ENCODE measurements at places on chromosomes 5 and 9.

GRCh38 chr5:135439231-135440205 lies 7.6 kb downstream of the DCANP1 start:
- no peak for DNase-seq

DNA sequence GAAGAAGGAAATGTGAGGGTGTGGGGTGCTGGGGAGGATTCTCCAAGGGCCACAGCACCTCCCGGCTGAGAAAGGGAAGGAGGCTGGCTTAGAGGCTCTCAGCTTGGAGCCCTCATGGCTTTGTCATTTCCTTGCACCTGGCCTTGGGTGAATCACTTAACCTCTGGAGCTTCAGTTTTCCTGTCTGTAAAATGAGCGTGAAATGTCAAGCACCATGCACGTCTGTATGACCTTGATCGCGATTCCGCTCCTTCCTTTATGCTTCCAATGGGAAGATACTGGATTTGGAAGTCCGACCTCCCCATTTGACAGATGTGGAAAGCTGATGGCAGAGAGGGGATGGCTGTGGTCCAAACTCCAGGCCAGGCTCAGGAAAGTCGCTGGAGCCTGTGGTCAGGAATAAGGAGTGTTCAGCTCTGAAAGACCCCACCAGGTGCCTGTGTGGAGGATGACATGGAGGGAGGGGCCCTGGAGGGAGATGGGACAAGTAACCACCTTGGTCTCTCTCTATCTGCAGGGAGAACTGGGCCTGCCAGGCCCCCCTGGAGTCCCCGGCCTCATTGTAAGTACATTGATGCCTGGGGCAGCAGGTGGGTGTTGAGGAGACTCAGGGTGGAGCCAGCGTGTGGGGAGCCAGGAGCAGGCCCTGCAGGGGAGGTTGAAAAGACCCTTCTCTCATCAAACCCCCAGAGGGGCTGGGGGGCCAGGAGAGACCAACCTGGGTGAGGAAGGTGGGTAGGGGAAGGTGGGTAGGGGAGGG lies 66.5 kb downstream of the COL27A1 start:
- DNase-seq = no peak

DNA sequence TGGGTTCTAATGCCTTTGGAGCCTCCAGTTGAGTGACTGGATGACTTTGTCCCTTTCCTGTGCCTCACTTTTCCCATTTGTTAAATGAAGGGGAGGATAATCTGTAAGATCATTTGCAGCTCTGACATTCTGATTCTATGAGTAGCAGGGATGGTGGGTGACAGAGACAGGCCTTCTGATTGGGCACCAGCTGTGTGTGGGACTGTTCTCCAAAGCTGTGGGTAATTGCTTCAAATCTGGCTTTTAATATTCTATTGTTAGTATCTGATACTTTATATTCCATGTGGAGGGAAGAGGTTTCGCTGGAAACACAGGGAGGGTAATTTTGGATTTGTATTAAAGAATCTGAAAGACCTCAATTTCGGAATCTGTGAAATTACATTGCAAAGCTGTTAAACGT lies 102.7 kb downstream of the FBXO38 start:
- no peak for DNase-seq

DNA sequence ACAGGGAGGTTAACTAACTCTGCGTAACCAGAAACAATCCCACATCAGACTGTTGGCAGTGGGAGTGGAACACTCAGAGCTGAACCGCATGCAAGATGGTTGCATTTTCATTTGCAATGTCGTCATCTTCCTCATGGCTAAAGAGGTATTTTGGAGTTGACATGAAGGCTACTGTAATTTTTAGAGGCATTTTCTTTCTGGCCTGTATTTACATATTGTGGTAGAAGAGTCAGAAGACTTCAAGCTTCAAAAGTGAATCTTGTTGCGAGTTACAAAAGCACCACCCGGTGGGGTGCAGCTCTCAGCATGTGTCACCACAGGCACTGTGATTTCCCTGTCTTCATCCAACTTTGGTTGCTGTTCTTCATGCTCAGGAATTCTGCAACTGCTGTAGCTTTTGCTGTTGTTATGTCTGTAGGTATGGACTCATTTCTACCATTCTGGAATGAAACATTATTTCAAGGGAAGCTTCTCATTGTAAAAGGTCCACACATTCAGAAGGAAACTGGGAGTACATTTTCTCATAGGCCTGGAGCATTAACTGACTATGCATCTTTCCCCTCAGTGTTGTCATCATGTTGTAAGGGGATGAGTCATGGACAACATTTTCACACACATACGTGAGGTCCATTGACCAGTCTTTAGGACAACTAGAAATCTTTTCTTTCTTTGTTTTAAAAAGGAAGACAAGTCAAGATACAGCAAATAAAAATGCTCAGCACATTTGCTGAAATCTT lies 35.4 kb upstream of the GDNF start:
- no peak for DNase-seq

GRCh38 chr5:168316139-168316578 lies 24.7 kb downstream of the WWC1 start:
- no peak for DNase-seq

- no peak for DNase-seq
Measured at GRCh38 chr5:163565492-163565891, 60.1 kb downstream of the MAT2B start.

DNA sequence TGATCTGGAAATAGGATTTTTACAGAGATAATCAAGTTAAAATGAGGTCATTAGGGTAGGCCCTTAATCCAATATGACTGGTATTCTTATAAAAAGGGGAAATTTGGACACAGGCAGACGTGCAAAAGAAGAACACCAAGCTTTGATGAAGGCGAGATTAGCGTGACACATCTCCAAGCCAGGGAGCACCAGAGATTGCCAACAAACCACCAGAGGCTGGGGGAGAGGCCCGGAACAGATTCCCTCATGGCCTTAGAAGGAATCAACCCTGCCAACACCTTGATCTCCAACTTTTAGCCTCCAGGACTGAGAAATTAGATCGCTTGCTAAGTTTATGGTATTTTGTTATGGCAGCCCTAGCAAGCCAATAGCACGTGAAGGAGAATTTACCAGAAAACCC lies 10.8 kb upstream of the ARSI start:
- DNase-seq = no peak

GRCh38 chr5:128632264-128632663 lies 94.2 kb upstream of the FBN2 start:
- DNase-seq = no peak

- DNase-seq = no peak
Measured at GRCh38 chr9:111825468-111826145, 30.9 kb upstream of the SHOC1 start.

DNA sequence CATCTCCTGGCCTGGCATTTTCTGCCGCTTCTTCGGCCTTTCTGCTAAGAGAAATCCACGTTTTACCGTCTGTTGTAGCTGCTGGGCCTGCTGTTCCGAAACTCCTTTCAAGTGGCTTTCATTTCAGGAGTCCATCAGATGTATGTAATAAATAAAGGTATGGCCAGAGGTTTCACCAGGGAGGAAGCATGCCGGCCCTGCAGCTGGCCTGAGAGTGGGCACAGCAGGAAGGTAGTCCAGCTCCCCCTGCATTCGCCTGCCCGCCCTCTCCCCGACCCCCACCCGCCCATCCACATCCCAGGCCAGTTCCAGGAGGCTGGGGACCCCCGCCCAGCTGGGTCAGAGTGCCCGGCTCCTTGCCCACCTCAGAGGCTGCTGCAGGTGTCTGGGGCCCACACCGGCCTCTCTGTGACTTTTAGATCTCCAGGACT lies 46.4 kb upstream of the EXOC3 start:
- no peak for DNase-seq

GRCh38 chr5:7250611-7251010 lies 145.3 kb upstream of the ADCY2 start:
- DNase-seq = no peak

DNA sequence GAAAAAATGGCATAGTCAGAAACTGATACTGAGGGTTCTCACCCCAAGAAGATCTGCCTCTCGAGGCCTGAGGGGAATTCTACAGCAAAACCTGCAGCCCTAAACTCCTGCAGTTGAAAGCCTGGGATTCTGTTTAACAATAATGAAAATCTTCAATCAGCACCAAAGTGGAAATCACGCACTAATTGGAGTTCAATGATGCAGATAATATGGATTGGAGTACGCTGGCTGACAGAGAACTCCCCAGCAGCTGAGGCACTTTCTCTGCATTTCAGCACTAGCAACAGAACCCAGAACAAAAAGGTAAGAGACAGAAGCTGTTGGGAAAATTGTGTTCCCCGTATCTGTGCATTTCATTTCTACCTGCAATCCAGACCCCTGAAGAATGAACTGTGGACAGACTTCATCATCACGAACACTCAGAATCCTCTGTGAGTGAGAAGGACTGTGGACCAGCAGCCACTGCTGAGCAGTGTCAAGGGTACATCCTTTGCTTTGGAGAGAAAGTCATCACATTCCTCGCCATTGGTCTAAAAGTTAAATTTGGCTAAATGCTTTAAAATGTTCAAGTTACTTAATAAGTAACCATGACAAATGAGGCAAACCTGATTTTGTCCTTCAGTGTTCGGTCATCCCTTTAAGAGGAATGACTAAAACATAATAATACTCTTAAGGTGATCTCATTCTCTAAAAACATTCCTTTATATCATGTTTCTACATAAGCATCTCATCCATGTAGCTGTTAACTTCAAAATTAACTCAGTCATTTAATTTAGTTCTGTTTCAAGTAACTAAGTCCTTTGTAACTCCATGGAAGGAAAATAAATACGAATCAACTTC lies 126.1 kb downstream of the GAS1 start:
- DNase-seq = no peak

- DNase-seq = no peak
Measured at GRCh38 chr5:14071433-14071832, 71.7 kb upstream of the TRIO start.

- peak; percentile 27 for DNase-seq
Measured at GRCh38 chr9:96383165-96383942, at the start of gene SLC35D2. Gene SLC35D2 (minus strand): TSS chr9:96383711. CDS start chr9:96383634, 77 bp downstream.

- no peak for DNase-seq
Measured at GRCh38 chr5:73814233-73814846, 188.3 kb downstream of the ARHGEF28 start.

GRCh38 chr5:3365501-3366215 lies 230.0 kb upstream of the IRX1 start:
- no peak for DNase-seq

GRCh38 chr5:74063821-74064220 lies 437.8 kb downstream of the ARHGEF28 start:
- no peak for DNase-seq

GRCh38 chr9:70228611-70229010 lies 30.2 kb upstream of the SMC5 start:
- DNase-seq = no peak

DNA sequence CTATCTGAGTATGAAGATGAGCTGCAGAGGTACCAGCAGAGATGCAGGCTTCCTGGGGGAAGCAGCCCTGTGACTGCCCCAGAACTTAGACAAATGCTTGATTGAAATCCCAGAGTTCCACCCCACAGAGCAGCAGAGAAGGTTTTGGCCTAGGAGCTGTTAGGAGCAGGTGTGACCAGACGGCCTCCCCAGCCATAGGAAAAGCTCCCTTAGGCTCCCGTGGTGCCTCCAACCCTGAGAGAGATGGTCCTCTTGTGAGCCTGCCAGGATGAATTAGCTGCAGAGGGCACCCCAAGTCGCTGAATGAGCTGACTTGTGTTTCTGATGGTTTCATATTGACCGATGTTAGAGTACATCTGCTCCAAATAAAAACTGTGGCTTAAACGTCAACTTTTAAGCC lies 22.1 kb downstream of the NTRK2 start:
- no peak for DNase-seq

DNA sequence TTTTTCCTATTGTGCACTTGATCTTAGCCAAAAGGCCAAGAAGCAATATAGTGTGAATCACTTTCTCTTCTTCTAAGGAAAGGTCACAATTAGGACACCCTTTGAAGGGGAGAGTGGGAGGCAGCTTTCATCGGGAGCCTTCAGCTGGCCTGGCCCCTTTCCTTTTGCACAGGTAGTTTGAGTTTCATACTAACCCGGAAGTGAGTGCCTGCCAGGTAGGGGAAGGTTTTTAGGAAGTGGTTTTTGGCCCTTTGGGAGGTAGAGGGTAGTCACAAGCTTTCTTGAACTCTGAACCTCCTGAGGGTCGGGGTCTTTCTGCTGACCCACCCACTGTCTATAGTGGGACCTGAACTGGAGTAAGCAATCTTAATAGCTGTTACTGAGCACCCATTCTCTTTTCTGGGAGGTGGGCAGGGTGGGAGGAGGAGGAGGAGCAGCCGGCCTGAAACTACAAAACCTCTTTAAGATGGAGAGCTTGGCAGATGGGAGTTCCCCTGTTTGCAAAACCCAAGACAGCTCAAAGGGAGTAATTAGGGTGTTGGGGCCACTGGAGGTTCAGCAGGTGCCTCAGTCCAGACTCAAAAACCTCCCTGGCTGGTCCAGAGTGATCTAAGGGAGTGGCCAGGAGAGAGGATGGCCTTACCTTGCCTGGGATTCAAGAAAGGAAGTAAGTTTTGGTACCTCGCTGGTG lies 6.0 kb downstream of the LARP1 start:
- DNase-seq = peak; percentile 34

DNA sequence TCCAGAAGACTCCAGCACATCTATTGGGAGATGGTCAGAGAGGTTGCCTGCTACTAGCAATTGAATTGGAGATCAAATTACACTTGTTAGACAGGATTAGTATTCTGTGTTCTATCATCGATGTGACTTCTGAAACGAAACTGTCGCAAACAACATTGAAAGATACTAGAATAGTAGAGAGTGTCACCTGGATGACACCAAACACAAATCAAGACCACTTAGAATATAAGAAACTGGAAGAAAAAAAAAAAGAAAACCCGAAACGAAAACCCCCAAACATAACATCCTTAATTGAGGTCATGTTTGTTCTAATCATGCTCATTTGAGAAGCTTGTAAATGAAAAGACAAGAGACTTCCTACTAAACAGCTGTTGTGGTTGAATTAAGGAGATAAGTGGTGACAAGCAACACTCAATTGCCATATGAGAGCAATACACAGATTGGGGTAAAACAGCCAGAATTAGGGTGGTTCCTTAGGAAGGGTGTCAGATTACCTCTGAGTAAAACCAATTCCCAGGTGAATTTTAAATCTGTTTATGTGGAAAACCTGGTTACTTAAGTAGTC lies 97.6 kb downstream of the BASP1 start:
- peak; percentile 31 for DNase-seq

- DNase-seq = no peak
Measured at GRCh38 chr5:14644623-14645237, 19.8 kb upstream of the OTULIN start.

DNA sequence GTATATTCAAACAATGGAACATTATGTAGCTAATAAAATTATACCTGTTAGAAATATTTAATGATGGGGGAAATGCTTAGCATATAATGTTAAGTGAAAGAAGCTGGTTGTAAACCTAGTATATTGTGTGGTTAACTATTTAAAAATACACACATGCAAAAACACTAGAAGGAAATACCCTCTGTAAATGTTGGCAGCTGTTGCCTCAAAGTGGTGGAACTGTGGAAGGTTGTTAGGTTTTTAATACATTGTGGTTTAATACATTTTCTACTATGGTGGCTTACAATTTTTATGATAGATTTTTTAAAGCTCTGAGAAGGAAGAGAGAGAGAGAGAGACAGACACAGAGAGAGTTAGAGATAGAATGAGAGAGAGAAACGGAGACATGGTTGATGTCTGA lies 74.9 kb downstream of the COL15A1 start:
- DNase-seq = no peak

Measured in germinal center (tissue), 1 donor.